ENCODE measurements at places on chromosomes 3 and 15.

DNA sequence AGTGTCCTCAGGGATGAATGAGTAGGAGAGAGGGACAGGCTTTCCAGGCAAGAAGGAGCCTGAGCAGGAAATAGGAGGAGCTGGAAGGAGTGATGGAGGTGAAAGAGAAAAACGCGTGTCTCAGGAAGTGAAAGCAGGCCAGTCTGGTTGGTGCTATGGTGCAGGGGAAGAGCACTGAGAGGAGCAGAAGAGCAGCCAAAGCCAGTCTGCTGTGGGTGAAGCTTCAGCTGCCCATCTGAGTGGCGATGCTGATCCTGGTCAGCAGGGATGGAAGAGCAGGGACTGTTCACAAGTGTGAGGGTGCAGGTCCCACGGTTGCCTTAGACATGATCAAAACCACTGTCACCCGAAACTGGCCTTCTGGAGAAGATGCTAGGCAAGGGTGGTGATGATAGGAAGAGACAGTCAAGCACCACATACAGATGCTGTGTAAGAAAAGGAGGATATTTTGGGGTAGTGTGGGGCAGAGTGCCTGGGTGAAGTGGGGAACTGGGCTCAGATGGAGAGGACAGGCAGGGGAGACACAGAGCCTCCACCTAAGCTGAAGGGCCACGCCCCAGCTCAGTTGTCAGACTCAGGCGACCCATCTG lies 5.5 kb upstream of the KY start:
- no peak for DNase-seq

DNA sequence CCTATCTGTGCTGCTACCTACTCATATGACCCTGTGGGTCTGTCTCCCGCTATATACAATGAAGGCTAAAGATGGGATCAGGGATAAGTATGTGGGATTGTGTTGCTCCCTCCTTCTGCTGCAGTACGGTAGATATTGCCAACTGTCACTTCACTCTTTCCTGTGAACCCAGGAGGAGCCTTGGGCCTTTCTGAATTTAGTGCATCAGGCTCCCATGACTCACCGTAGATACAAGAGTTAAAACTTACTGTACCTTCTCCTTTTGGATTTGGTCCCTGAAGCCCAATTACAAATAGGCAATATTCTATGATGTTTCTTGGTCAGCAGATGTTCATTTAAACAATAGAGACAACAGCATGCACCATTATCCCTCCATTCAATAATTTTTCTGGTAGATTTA lies 27.4 kb downstream of the MITF start:
- no peak for DNase-seq

- DNase-seq, result no peak
Observed at GRCh38 chr3:182626484-182627467, 166.5 kb upstream of the ATP11B start.

GRCh38 chr3:72368331-72368975 lies 479.8 kb downstream of the SHQ1 start:
- no peak for DNase-seq

Measured in fibroblast of skin of left quadriceps (primary cell).